Uterus (tissue), 4 donors: ENCODE measurements at places on chromosomes 4 and X. TPM values are rescaled to one million over a fixed set of nuclear protein-coding genes. Genes with fewer than 3 reads are reported as not detected.

- no peaks in the 10 kb centered on the region for H3K27me3 ChIP-seq
- no peak overlapping the region for H3K27ac ChIP-seq
- H3K36me3 ChIP-seq, result no peaks in the 10 kb centered on the region
- H3K4me3 ChIP-seq, result no peak overlapping the region
These were observed 22.6 kb downstream of the CHRNA9 start for GRCh38 chr4:40357738-40358137.

GRCh38 chr4:153790962-153791551 is 2.2 kb upstream of the SFRP2 start:
- no peaks in the 10 kb centered on the region for H3K4me1 ChIP-seq
- peak; percentile 39 for DNase-seq
- peaks cover 34% of the 10 kb centered on the region for H3K27me3 ChIP-seq
- H3K27ac ChIP-seq, result no peak overlapping the region
- H3K36me3 ChIP-seq, result no peaks in the 10 kb centered on the region
- H3K4me3 ChIP-seq, result no peak overlapping the region

GRCh38 chrX:119871245-119871598 is 311 bp downstream of the RNF113A start:
- H3K27me3 ChIP-seq, result no peaks in the 10 kb centered on the region
- peak overlapping the region; percentile 90 for H3K27ac ChIP-seq
- DNase-seq, result no peak
- no peaks in the 10 kb centered on the region for H3K36me3 ChIP-seq

GRCh38 chr4:125368146-125368545 is 53.4 kb downstream of the FAT4 start:
- H3K4me3 ChIP-seq, result no peak overlapping the region
- H3K36me3 ChIP-seq, result no peaks in the 10 kb centered on the region
- DNase-seq, result no peak
- H3K4me1 ChIP-seq, result no peaks in the 10 kb centered on the region
- peak overlapping the region; percentile 21 for H3K27ac ChIP-seq
- H3K27me3 ChIP-seq, result no peaks in the 10 kb centered on the region

DNA sequence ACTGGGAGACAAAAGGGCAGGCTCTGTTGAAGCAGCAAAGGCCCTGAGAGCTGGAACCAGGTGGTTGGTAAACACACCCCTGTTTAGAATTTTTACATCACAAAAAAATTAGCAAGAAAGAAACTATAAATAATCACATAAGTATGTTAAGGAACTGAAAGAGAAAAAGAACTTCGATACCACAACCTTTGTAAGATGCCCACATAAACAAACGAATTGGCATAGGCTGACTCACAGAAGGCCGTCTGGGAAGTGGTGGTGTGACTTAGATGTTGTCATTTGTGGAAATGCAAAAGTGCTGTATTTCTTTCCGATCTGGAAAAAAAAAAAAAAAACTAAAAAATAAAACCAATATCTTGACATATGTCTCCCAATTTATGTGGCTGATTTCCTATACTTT is 235.1 kb downstream of the USP46 start:
- H3K4me3 ChIP-seq, result no peak overlapping the region

DNA sequence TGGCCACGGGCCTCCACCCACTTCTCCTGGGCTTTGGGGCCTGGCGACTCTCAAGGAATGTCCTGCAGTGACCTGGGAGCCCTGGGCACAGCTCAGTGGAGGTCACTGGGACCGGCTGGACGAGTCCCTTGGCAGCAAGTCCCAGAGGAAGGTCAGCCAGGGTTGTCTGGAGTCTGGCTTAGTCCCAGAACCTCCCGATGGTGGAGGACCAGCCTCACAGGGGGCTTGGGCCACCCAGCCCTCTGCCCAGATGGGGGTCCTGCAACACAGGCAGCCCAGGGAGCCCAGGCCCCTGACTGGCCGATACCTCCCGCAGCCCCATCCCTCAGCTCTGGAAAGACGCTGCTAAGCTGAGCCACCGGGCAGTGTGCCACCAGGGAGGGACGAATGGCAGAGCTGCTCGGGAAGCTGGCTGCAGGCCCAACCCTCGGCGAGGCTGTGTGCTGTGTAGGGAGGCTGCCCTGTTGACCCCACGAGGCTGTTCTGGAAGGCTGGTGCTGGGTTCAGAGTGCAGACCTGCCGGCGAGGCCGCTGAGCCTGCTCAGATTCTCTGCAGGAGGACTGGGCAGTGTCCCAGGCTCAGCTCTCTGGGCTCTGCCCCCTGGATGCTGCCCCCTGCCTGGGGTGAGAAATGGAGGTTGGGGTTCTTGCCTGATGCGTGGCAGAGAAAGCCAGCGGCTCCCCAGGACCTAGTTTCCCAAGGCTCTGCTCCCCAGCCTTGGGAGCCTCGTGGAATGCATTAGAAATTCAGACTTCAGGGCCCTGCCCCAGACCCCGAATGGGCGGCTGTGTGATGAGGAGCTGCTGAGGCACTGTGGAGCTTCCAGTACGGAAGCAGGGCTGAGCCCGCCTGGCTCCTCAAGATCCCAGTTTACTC is 61.7 kb downstream of the ADRA2C start:
- no peak overlapping the region for H3K4me3 ChIP-seq
- H3K4me1 ChIP-seq, result no peaks in the 10 kb centered on the region
- peak; percentile 63 for DNase-seq
- no peaks in the 10 kb centered on the region for H3K36me3 ChIP-seq
- no peaks in the 10 kb centered on the region for H3K27me3 ChIP-seq
- H3K27ac ChIP-seq, result no peak overlapping the region

DNA sequence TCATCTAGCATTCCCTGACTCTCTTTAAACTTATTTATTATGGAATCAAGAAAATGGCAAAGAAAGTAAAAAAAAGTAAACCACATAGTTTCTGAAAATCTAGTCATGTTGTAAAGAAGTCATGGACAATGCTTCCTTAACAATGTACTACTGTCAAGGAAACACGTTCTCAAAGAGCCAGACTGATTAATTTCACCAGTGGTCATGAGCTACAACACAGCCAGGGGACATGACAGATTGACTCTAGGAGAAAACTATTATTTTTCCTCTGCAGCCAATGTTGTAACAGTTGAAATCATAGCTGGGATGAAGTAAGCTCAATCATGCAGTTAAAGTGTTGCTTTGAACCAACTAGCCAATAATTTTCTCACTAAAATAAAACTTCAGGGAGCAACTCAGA is 109.2 kb downstream of the MAPK10 start:
- DNase-seq, result no peak
- no peaks in the 10 kb centered on the region for H3K4me1 ChIP-seq
- peak overlapping the region; percentile 6 for H3K27ac ChIP-seq
- no peaks in the 10 kb centered on the region for H3K27me3 ChIP-seq
- no peaks in the 10 kb centered on the region for H3K36me3 ChIP-seq

DNA sequence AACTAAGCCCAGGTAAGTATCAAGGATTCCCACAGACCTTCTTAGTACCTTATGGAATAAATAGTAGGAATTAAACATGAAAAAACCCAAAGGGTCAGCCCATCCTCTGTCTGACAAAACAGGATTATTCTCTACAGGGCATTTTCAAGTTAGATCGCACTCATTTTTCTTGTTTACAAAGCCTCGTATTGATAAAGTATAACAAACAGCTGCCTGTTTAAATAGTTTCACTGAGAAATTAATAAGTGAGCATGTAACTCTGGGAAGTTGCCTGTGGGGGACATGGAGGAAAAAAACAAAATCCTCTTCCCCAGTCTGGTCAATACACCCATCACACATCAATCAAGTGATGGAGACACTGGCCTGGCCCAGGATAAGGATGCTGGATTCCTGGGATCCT is 48.5 kb downstream of the MAML3 start:
- no peaks in the 10 kb centered on the region for H3K36me3 ChIP-seq
- no peak for DNase-seq
- no peak overlapping the region for H3K4me3 ChIP-seq

DNA sequence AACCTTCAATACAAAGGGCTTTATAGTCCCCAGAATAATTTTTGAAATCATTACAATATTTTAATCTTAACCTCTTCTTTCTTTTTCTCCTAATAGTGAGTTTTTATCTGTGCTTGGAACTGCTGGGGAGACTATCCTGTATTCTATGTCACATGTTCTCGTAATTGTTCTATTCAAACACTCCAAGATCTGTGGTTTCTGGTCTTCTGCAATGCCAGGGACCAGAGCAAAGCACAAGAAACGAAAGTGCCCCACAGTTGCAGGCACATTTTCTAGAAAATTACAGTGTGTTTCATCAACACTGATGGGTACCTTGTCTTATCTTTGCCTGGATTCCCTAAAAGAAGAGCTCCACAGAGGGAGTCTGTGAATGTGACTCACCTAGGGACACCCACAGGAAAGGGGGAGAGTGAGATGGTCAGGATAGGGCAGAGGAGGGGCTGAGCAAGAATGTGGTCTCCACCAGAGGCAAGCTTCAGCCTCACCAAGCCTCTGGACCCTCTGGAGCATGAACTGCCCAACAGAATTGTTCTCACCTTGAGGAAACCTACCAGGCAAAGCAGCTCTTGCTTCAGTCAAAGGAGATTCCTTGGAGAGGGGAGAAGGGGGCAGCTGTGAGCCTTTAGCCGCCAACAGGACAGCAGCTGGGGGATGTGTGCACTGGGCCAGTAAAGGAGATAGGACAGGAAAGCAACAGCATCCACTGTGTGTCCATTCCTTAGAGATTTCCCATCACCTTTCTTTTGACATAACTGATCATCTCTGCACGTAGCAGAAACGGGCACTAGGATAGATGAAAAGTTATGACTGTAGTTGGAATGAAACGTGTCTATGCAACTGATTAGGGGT is 25.9 kb downstream of the UNC5C start:
- H3K4me3 ChIP-seq, result no peak overlapping the region
- DNase-seq, result no peak
- no peaks in the 10 kb centered on the region for H3K27me3 ChIP-seq
- no peaks in the 10 kb centered on the region for H3K4me1 ChIP-seq
- H3K36me3 ChIP-seq, result no peaks in the 10 kb centered on the region

DNA sequence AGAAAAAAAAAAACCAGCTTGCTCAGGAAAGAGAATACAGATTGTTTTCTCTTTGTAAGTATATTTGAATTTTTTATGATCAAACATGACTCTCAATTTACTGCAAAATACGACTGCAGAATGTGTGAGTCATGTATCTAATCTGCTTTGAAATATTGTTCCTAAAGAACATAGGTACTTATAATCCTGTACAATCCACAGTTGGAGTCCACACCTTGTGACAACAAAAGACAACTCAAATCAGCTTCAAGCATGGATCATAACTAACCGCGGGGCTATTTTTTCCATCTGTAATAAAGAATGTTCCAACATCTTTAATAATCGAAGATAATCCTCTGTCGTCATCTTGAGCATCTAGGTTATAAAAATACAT is 77.8 kb upstream of the STIM2 start:
- DNase-seq, result no peak
- no peaks in the 10 kb centered on the region for H3K36me3 ChIP-seq
- no peak overlapping the region for H3K4me3 ChIP-seq
- H3K4me1 ChIP-seq, result no peaks in the 10 kb centered on the region
- no peak overlapping the region for H3K27ac ChIP-seq

- no peaks in the 10 kb centered on the region for H3K27me3 ChIP-seq
- H3K27ac ChIP-seq, result peak overlapping the region; percentile 7
- H3K4me3 ChIP-seq, result no peak overlapping the region
- peak; percentile 67 for DNase-seq
- H3K36me3 ChIP-seq, result no peaks in the 10 kb centered on the region
These were observed 55.5 kb upstream of the MAGED1 start for GRCh38 chrX:51837921-51838320.

DNA sequence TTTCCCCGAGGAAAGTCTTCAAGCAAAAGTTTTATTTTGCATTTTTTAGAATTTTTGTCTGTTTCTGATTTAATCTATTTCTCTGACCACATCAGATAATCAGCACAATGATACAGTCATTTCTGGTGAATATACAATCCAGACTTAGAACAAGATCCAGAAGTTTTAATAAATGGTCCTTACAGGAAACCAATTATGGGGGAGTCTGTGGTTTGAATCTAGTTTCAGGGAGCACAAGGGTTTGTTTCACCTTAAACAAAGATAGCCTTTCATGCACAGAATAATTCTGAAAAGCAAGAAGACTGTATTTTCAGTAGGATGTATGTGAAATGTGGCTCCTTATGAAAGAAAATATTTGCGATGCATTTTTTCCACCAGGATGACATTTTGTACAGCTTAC is 158.5 kb upstream of the ARSJ start:
- no peak overlapping the region for H3K4me3 ChIP-seq
- H3K36me3 ChIP-seq, result no peaks in the 10 kb centered on the region
- no peak for DNase-seq

- no peaks in the 10 kb centered on the region for H3K4me1 ChIP-seq
- no peak overlapping the region for H3K27ac ChIP-seq
- no peaks in the 10 kb centered on the region for H3K27me3 ChIP-seq
These were observed 124.5 kb downstream of the NHS start for GRCh38 chrX:17499512-17499911.

The SPARCL1 gene
- total RNA-seq, result 1,025 TPM

The PCDH19 gene
- total RNA-seq, result 2.6 TPM

The SPANXN4 gene
- not detected for total RNA-seq

The KCND1 gene
- not detected for total RNA-seq

The TEX11 gene
- 0.35 TPM for total RNA-seq

The NHSL2 gene
- 7.6 TPM for total RNA-seq

The CXCL11 gene
- total RNA-seq, result 0.14 TPM

The MYOZ2 gene
- total RNA-seq, result 1.8 TPM

The HELT gene
- not detected for total RNA-seq

The ERAS gene
- total RNA-seq, result not detected

The MSMO1 gene
- 17.2 TPM for total RNA-seq
